Naive thymus-derived CD4-positive, alpha-beta T cell (primary cell): ENCODE measurements at places on chromosomes 16 and 17. TPM values are rescaled to one million over a fixed set of nuclear protein-coding genes. Genes with fewer than 3 reads are reported as not detected.

ADAM11 gene
- polyA plus RNA-seq = not detected

KDM8 gene
- 15.4 TPM for polyA plus RNA-seq

ACE gene
- not detected for polyA plus RNA-seq

- H3K4me1 ChIP-seq = peaks cover 5% of the 10 kb centered on the region
- no peak overlapping the region for H3K4me3 ChIP-seq
- no peaks in the 10 kb centered on the region for H3K36me3 ChIP-seq
- no peak overlapping the region for H3K27ac ChIP-seq
- no peaks in the 10 kb centered on the region for H3K27me3 ChIP-seq
These were observed 2.0 kb upstream of the SLC43A2 start for GRCh38 chr17:1630662-1631061.

DNA sequence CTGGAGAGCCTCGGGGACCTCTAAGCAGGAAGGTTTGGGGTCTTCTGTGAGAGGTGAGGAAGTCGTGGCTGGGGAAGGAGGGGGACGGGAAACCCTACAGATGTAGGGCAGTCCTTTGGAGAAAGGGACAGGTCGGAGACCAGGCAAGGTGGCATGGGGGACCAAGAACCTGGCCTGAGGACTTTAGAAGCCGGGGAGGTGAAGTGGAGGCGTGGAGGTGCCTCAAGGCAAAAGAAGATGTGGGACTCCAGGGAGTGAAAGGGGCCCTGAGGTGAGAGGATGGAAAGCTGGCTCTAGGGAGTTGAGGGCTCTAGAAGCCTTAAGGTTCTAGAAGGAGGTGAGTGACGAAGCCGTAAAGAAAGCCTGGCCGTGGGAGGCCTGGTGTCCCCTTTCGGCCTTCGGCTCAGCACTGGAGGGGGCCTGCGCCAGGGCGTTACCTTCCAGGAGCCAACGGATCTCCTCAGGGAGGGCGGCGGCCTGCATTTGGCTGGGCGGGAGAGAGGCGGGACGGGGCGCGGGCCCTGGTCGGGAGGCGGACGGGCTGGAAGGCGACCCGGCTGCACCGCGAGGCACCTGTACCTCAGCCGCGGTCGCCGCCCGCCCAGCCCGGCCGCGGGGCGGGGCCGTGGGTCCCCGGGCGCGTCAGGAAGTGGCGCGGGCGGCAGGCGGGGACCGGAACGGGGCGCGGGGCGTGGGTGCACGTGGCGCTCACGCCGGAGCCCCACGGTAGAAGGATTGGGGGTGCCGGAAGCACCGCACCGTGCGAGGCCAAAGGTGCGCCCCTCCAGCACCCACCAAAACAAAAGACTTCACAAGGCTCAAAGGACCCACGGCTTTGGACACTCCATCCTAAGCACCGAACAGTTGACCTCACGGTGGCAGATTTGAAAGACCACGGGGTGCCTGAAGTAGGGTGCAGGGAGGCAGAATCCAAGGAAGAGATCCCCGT is at the start of gene SKAP1:
Gene SKAP1 (minus strand): TSS at position 577 of the 949 bp plus-strand sequence.
- peak within 1 kb of the TSS; percentile 97 for H3K27ac ChIP-seq
- peaks cover 36% of the 10 kb centered on the region for H3K4me1 ChIP-seq
- no peaks in the 10 kb centered on the region for H3K27me3 ChIP-seq

GRCh38 chr16:46569231-46569735 is 51.9 kb downstream of the SHCBP1 start:
- no peaks in the 10 kb centered on the region for H3K36me3 ChIP-seq
- no peaks in the 10 kb centered on the region for H3K4me1 ChIP-seq
- no peak for DNase-seq
- no peak overlapping the region for H3K27ac ChIP-seq
- H3K27me3 ChIP-seq = no peaks in the 10 kb centered on the region

- no peaks in the 10 kb centered on the region for H3K27me3 ChIP-seq
- no peaks in the 10 kb centered on the region for H3K36me3 ChIP-seq
- H3K4me1 ChIP-seq = no peaks in the 10 kb centered on the region
- no peak for DNase-seq
- no peak overlapping the region for H3K4me3 ChIP-seq
These were observed 32.7 kb downstream of the ADAMTS18 start for GRCh38 chr16:77402118-77402517.

- H3K27me3 ChIP-seq = no peaks in the 10 kb centered on the region
- H3K27ac ChIP-seq = peak overlapping the region; percentile 80
- H3K36me3 ChIP-seq = no peaks in the 10 kb centered on the region
- DNase-seq = peak; percentile 77
- peaks cover 49% of the 10 kb centered on the region for H3K4me1 ChIP-seq
- H3K4me3 ChIP-seq = peak overlapping the region; percentile 72
These were observed 120.9 kb downstream of the MRM1 start for GRCh38 chr17:36722121-36722902.

DNA sequence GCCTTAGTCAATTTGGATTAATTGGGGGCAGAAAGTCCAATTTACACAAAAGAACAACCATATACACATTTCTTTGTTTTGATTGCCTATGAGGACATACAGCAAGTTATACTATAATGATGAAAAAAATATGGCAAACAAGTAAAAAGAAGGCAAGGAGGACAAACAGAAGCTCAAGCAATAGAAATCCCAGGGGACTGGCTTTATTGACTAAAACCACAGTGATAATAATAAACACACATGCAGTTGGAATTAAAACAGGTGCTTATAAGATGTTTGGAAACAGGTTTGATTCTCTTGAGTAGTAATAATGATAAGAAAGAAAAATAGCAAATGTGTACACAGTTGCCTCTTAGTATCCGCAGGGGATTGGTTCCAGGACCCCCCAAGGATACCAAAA is 176.4 kb downstream of the SHISA9 start:
- H3K4me3 ChIP-seq = no peak overlapping the region
- H3K27me3 ChIP-seq = no peaks in the 10 kb centered on the region
- no peaks in the 10 kb centered on the region for H3K4me1 ChIP-seq

GRCh38 chr17:16456742-16457316 is 35.2 kb downstream of the LRRC75A start:
- DNase-seq = no peak
- H3K4me3 ChIP-seq = no peak overlapping the region
- no peak overlapping the region for H3K27ac ChIP-seq
- no peaks in the 10 kb centered on the region for H3K27me3 ChIP-seq
